ENCODE measurements at places on chromosomes 4 and X. TPM values are rescaled to one million over a fixed set of nuclear protein-coding genes. Genes with fewer than 3 reads are reported as not detected.

The SPANXN3 gene
- total RNA-seq: not detected

The MBTPS2 gene
- 12.1 TPM for total RNA-seq

The MEPE gene
- total RNA-seq: not detected

The NMU gene
- total RNA-seq: not detected

The NRK gene
- total RNA-seq: 4.8 TPM

The MAGEB17 gene
- not detected for total RNA-seq
